ENCODE measurements at places on chromosomes 6 and 20.

DNA sequence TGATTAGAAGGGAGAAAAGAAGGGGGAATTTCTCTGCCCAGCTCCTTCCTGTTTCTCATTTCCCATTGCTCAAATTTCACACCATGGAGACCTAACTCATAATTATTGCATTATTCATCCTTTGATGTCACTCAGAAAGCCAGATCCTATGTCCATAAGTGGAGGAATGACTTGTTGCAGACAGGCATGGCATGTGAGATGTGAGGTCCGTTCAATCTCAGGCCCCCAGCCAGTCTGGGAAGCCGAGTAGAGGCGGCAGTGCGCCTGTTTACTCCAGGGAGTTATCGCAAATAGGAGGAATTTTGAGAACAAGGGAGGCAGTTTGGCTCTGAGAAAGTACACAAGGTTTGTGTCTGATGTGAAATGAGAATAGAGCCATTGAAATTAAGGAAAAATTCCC, 26.9 kb upstream of the MOCS1 start:
- DNase-seq = no peak
- no peaks in the 10 kb centered on the region for H3K27me3 ChIP-seq
- H3K4me1 ChIP-seq = no peaks in the 10 kb centered on the region
- H3K27ac ChIP-seq = no peak overlapping the region
- no peak overlapping the region for H3K4me3 ChIP-seq

DNA sequence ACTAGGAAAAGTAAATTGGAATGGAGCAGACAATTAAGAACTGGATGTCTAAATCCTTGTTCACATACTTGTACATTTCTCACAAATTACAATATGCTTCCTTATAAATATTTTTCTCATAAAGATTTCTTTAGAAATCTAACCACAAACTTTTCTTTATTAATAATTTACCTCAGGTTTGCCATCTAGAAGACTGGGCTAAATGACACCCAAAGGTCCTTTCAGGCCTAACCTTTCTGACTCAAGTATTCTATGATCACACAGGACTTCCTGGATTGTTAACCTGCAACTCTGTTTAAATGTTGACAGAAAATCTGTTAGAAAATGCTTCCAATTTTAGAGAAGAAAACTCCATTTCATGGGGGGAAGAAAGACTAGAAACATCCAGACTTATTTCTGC, 330.5 kb upstream of the MAP3K7 start:
- H3K4me1 ChIP-seq = no peaks in the 10 kb centered on the region
- no peak for DNase-seq
- no peak overlapping the region for H3K4me3 ChIP-seq
- no peaks in the 10 kb centered on the region for H3K27me3 ChIP-seq
- H3K36me3 ChIP-seq = peaks cover 13% of the 10 kb centered on the region
- H3K27ac ChIP-seq = no peak overlapping the region

GRCh38 chr6:38406096-38406495, 233.6 kb downstream of the BTBD9 start:
- H3K36me3 ChIP-seq = no peaks in the 10 kb centered on the region
- H3K27me3 ChIP-seq = no peaks in the 10 kb centered on the region
- DNase-seq = no peak
- no peak overlapping the region for H3K27ac ChIP-seq
- H3K4me1 ChIP-seq = peaks cover 7% of the 10 kb centered on the region

GRCh38 chr6:38489951-38490350, 149.8 kb downstream of the BTBD9 start:
- DNase-seq = no peak
- H3K27me3 ChIP-seq = no peaks in the 10 kb centered on the region
- no peaks in the 10 kb centered on the region for H3K4me1 ChIP-seq
- H3K36me3 ChIP-seq = no peaks in the 10 kb centered on the region
- H3K27ac ChIP-seq = no peak overlapping the region

GRCh38 chr20:17647391-17648314, 34.4 kb downstream of the RRBP1 start:
- no peak for DNase-seq
- H3K27me3 ChIP-seq = no peaks in the 10 kb centered on the region
- H3K4me3 ChIP-seq = no peak overlapping the region
- H3K27ac ChIP-seq = no peak overlapping the region

- no peak for DNase-seq
- H3K27me3 ChIP-seq = no peaks in the 10 kb centered on the region
- H3K4me1 ChIP-seq = no peaks in the 10 kb centered on the region
- no peak overlapping the region for H3K27ac ChIP-seq
- H3K36me3 ChIP-seq = 0 out of 2 replicates have a peak, but pooled peaks cover 5% of the 10 kb centered on the region
Measured at GRCh38 chr6:34276881-34277762, 28.3 kb upstream of the SMIM29 start.

DNA sequence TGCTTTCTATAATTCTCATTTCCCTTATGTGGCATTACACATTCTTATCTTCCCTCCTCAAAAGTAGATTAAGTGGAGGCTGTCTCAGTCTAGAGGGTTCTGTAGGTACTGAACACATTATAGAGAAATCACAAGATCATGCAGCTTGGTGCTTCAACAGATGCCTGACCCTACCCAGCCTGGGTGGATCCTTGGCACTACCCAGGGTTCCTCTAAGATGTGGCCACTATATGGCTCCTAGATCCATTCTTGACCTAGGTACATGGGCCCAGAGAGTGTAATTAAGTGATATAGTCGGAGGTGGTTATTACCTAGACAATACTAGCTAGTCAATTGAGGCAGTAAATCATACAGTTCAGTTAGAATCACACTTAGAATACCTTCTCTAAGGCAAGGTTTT, 213.9 kb downstream of the AKAP7 start:
- H3K27ac ChIP-seq = no peak overlapping the region
- no peaks in the 10 kb centered on the region for H3K27me3 ChIP-seq
- H3K4me3 ChIP-seq = no peak overlapping the region
- no peak for DNase-seq

DNA sequence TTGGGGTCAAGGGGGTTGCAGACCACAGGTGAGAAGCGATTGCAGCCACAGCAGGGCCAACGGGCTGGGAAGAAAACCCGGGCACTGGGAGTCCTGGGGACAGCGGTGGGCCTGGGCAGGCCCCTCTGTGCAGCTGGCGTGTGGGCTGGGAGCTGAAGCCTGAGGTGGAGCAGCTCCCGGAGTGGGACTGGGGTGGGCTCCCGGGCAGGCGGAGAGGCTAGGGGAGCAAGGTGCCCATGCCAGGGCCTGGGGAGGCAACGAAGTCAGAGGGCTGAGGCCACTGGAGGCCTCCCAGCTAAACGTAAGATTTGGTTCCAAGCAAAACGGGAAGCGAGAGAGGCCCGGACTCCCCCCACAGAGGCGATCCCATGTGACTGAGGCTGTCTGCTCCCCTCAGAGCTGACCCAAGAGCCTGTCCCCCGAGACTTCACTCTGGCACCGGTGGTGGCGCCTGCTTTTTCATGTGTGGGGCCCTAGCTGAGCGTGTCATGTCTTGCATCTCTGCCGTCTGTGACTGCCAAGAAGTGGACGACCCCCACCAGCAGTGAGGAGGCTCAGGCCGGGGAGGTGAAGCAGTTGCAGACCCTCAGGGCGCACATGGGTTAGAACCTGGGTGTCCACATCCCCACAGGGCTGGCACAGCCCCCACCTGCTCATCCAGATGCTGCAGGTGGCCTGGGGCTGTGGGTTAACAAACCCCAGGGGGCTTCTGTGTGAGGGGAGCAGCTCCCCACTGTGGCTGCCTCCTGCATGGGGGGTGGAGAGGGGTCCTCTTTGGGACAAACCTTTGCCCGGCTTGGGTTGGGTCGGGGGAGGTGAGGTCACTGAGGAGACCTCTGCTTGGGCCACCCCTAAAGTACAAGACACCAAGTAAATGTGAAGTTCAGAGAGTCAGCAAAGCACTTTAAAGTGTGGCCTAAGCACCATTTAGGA, 212.3 kb downstream of the TAF4 start:
- H3K27me3 ChIP-seq = no peaks in the 10 kb centered on the region
- no peaks in the 10 kb centered on the region for H3K4me1 ChIP-seq
- no peak overlapping the region for H3K4me3 ChIP-seq
- H3K27ac ChIP-seq = no peak overlapping the region
- no peaks in the 10 kb centered on the region for H3K36me3 ChIP-seq

GRCh38 chr6:36116066-36116864, 14.0 kb upstream of the MAPK13 start:
- peaks cover 10% of the 10 kb centered on the region for H3K4me1 ChIP-seq
- no peaks in the 10 kb centered on the region for H3K27me3 ChIP-seq
- H3K27ac ChIP-seq = no peak overlapping the region
- no peak overlapping the region for H3K4me3 ChIP-seq
- DNase-seq = no peak

DNA sequence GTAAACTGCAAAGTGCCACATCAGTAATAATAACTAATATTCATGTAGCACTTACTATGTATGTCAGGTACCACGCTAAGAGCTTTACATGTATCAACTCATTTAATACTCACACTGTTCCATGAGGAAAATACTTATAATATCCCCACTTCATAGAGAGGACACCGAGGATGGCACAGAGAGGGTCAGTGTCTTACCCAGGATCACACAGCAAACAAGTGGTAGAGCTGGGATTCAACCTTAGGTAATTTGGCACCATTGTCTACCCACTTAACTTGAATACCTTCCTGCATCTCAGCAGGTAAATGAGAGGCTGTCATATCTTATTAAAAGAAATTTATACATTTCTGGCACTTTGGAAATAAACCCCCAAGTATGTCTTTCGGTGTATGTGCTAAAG, 8.0 kb downstream of the POFUT1 start:
- H3K27ac ChIP-seq = no peak overlapping the region
- no peak overlapping the region for H3K4me3 ChIP-seq
- no peak for DNase-seq
- H3K36me3 ChIP-seq = peaks cover 63% of the 10 kb centered on the region
- H3K4me1 ChIP-seq = no peaks in the 10 kb centered on the region

- H3K4me1 ChIP-seq = peaks cover 29% of the 10 kb centered on the region
- peak overlapping the region; percentile 95 for H3K27ac ChIP-seq
- H3K36me3 ChIP-seq = no peaks in the 10 kb centered on the region
- H3K27me3 ChIP-seq = no peaks in the 10 kb centered on the region
Measured at GRCh38 chr6:27138837-27139755, 108.4 kb upstream of the PRSS16 start.

DNA sequence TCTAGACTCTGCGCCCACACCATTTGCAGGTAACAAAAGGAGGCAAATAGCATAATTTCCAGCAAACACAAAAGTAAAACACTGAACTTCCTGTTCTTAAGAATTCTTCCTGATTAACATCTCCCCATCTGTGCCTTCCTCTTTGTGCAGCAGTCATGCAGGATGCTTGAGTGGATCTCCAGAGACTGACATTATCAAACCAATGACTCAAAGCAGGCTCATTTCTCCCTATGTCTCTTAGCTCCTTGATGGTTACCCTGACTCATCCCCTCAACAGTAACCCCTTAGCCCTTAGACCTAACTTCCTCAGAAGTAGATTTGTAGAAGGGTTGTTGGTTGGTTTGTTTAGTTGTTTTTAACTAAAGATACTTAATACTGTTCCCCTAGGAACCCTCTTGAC, 137.0 kb upstream of the RIN2 start:
- H3K4me1 ChIP-seq = peaks cover 21% of the 10 kb centered on the region
- no peak overlapping the region for H3K4me3 ChIP-seq
- 0 out of 2 replicates have a peak overlapping the region, but pooled peaks have one; percentile 13 for H3K27ac ChIP-seq
- no peaks in the 10 kb centered on the region for H3K36me3 ChIP-seq
- no peaks in the 10 kb centered on the region for H3K27me3 ChIP-seq
- DNase-seq = no peak

DNA sequence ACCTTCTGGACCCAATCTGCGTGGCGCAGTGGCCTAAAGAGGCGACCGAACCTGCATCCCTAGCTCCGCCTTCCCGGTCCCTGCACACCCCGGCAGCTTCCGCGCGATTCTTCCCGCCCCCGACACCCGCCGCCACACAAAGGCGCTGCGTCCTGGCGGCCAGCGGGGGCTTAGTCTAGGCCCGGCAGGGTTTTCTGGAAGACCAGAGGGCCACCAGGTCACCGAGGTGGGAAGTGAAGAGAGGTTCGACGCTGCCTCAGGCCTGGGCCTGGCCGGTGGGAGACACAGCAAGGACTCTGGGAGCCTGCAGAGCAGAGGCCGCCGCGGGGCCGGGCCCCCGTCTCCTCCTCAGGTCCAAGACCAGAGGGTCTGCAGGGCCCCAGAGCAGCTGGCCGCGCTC, 154.9 kb downstream of the OR2B2 start:
- H3K36me3 ChIP-seq = no peaks in the 10 kb centered on the region
- H3K27ac ChIP-seq = no peak overlapping the region
- peaks cover 82% of the 10 kb centered on the region for H3K27me3 ChIP-seq
- peak overlapping the region; percentile 62 for H3K4me3 ChIP-seq
- DNase-seq = peak; percentile 75

DNA sequence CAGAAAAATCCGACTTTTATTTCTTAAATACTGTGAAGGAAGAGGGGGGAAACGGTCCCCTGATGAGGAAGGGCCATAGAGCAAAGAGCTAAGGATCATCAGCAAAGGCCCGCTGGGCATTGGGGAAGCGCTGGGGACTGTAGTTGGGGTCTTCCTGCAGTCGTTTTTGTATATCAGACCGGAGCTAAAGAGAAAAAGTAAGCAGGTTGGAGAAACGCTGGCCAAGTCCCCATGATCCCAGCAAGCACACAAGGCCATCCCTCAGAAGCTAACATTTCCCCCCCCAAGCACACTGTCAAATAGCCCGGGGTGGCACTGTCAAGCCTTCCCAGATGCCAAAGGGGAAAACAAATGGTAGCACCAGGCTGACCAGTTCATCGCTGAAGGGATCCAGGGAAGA, 13.4 kb downstream of the BAG6 start:
- peak overlapping the region; percentile 80 for H3K27ac ChIP-seq
- no peaks in the 10 kb centered on the region for H3K27me3 ChIP-seq
- no peak for DNase-seq
- H3K4me1 ChIP-seq = no peaks in the 10 kb centered on the region
- no peak overlapping the region for H3K4me3 ChIP-seq

DNA sequence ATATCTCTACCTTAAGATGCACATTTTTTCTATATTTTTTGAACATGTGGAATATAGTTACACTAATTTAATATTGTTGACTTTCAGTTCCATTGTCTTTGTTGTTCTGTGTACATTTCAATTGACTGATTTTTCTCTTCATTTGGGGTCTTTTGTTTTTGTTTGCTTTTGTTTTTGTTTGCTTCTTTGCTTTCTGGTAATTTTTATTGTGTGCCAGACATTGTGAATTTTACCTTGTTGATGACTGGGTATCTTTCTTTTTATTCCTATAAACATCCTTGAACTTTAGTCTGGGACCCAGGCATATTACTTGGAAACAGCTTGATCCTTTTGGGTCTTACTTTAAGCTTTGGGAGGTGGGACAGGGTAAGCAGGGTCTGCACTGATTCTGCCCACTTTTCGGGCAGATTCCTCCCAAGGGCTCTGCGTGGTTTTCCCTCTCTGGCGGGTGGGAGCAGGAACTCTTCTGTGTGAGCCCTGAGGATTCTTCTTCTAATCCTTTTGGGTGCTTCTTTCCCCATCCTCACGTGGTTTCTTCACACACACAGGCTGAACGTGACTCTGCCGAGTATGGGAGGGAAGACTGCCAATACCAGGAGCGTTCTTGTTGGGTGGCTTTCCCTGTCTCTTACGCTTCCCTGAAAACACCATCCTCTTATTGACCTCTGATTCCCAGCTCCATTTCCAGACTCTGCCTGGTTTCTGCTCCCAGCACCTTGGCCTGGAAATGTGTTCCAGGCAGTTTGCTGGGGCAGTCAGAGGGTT, 200.5 kb downstream of the ARID1B start:
- no peaks in the 10 kb centered on the region for H3K27me3 ChIP-seq
- H3K4me1 ChIP-seq = peaks cover 69% of the 10 kb centered on the region
- H3K27ac ChIP-seq = peak overlapping the region; percentile 64
- DNase-seq = no peak
- no peaks in the 10 kb centered on the region for H3K36me3 ChIP-seq
- H3K4me3 ChIP-seq = no peak overlapping the region

- H3K4me3 ChIP-seq = no peak overlapping the region
- no peak overlapping the region for H3K27ac ChIP-seq
- H3K27me3 ChIP-seq = no peaks in the 10 kb centered on the region
Measured at GRCh38 chr6:76888351-76888750, 574.9 kb downstream of the HTR1B start.

Measured in GM23338 (cell line).